Foreskin fibroblast (primary cell): ENCODE measurements at places on chromosomes 3 and 15.

DNA sequence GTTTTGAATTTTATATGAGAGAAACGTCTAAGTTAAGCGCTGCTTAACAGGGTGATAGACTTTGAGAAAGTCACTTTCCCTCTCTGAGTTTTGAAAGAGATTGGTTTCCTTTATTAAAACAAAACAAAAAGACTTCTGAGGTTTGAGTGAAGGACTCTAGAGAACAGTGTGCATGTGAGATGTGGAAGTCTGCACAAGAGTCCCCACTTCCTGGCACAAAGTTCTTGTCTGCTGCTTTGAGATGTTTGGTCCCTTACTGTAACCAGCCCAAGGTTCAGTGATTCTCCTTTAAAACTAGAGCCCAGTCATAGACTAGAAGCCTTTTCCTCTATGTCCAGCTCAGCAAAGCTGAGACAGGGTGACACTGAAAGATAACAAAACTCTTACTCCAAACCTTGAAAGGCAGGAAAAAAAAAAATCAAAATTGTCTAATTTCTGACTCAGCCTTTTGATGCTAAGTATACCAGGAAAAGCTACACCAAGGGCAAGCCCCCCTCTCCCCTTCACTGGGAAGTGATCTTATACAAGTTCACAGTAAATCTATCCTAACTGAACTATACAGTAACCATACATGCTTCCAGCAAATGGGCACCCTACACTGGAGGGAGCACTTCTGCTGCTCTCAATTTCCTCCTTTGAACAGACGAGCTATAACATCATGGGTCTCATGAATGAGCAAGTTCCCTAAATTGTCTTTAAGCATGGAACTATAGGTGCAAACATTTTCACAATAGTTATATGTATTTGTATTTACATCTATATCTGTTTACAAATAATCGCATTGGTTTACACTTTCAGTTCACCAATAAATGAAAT is 2.3 kb downstream of the POPDC2 start:
- DNase-seq, result no peak

GRCh38 chr3:103968131-103968530 is 1398.6 kb upstream of the ALCAM start:
- DNase-seq, result no peak

DNA sequence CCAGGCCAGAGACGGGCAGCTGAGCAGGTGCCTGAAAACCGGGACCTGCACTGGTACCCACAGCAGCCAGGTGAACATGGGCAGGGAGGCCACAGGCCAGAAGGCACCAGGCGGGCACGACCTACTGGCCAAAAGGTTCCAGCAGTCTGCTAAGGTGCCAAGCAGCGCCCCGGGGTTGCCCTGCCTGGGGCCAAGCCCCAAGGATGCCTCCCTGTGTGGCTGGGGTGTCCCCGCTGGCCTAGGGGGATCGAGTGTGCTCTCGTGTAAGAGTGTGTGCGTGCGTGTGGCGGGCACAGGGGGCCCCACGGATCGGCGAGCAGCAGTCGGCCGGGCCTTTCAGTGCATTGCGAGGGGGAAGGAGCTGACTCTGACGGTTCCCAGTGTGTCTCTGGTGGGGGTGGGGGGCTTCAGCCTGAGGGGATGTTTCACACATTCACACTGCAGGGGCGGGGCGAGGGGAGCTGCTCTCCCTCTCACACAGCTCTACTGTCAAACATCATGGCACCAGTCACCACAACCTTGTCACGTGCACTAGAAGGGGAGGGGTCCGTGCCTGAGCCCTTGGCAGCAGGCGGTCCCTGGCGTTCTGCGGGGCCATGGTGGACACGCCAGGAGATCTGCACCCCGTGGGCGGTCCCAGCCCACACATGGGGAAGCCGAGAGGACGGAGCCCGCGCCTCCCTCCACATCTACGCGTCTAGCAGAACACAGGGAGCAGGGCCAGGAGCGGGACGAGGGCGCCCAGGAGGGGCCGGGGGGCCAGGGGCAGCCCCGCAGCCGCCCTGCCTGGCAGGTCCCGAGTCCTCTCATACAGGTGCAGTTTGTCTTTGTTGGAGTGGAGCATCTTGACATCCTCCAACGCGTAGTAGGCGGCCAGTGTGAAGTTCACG is 44.5 kb downstream of the RGMA start:
- no peak for DNase-seq

DNA sequence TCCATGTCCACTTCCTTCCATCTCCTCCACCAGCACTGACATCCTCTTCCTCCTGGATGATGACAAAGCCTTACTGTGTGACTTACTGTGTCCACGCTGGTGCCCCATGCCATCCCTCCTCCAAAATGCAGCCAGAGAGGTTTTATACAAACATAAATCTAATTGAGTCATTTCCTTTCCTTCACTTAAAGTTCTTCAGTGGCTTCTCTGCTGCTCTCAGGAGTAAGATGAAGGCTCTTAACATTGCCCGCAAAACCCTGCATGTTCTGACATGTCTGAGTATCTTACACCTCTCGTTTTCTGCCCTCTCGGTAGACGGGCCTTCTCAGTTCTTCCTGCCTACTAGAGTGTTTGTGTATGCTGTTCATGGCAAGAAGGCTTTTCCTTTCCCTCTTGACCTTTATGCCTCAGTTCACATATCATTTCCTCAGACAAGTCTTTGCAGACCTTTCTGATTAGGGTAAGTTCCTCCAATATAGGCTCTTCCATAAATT is 175.5 kb downstream of the CFAP20DC start:
- DNase-seq, result peak; percentile 33

DNA sequence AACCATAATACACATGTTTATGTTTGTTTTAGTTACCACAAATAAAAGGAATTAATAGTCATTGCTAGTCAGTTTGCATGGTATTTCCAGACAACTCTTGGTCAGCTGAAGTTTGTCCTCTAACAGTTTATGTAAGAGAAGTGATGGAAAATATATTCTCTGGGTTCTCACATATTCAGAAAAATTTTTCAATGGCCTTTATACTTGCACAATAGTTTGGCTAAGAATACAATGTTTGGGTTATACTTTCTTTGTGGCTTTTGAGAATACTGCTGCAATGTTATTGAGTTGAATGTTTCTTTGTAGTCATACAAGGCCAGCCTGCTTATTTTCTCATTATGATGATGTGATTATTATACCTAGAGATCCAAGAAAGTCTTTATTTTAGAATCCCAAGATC is 133.9 kb downstream of the RAP2B start:
- DNase-seq, result no peak

DNA sequence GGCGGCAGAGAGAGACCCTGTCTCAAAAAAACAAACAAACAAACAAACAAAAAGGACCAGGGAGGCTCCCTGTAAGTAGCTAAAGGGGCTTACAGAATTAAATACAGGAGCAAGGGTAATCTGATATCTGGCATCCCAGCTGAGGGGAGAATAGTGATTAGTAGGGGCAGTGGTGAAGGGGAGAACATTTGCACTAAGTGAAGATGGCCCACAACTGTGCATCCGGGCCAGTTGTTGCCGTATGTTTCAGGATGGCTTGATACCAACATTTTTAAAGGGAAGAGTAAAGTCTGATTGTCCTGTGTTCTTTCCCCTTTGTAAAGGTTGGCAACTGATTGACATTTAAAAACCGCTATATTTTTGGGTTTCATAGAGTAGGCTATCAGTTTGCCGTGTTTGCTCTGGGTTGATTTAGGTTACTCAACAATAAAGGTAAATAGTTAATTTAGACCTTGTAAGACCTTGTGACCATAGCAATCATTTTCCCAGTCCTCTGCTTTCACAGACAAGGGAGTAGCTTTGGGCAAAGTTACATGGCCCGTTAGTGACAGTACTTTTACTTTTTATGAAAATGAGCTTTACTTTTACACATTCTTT is 167.8 kb downstream of the PTPRG start:
- no peak for DNase-seq

GRCh38 chr15:91225741-91226140 is 125.7 kb downstream of the SV2B start:
- DNase-seq, result no peak

DNA sequence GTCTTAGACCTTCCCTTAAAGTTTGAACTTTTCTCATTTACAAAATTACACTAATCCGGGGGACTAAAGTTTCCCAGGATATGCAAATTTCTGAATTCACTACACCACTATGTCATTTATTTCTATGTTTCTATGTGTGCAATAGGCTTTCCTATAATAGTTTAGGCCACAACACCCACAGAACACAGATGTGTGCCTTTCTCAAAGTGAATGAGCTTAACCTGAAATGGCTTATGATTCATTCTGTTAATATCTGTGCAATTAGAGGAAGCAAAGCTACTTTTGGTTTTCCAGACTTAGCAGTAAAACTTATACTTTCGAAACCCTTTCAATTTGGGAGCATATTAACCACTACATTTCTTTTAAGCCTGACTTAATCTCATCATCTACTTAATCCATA is 748.1 kb downstream of the GBE1 start:
- DNase-seq, result no peak

DNA sequence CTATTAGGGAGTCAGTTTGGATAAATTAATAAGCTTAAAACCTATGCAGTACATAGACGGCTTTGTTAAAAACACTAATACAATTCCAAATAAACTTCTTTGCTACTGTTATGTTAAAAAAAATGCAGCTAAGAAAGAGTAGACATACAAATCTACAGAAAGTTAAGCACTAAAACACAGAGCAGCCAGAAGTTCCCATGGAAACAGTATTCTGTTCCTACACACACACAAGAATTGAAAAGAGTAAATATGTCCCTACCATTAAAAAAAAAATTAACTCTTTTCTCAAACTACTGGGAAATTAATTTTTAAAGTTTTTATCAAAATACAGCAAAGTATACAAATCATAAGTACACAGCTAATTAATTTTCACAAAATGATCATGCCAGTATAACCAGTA is 71.6 kb downstream of the CLASP2 start:
- no peak for DNase-seq

DNA sequence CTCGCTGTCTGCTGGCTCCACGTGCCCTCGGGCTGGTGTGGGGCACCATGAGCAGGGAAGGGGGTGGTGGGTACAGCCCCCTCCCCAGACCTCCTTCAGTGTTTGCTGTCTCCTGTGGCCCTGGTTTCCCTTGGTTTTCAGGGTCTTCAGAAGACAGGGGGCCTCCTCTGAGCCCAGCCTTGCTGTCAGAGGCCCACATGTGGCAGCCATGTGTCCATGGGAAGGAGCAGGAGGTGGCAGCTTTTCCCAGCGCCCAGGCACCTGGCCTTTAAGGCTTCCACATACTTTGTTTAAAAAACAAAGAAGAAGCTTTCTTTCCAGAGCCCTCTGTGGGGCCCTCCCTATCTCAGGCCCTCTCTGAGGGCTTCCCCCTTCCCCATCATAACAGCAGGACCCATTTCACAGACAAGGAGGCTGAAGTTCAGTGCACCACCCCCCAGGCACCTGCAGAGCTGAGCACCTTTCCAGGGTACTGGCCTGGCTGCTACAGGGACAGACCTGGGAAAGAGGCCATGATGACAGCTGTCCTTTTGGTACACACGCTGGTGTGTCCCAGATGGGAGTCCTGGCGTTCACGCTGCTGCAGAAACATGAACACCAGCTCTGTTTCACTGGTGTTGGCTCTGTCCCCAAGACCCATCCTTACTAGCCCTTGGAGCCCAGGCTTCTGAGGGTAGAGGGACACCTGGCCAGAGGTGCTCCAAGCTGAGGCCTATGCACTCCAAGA is 73.7 kb downstream of the DNAJB8 start:
- no peak for DNase-seq

GRCh38 chr3:198064420-198064819 is 104.4 kb downstream of the LMLN start:
- no peak for DNase-seq

DNA sequence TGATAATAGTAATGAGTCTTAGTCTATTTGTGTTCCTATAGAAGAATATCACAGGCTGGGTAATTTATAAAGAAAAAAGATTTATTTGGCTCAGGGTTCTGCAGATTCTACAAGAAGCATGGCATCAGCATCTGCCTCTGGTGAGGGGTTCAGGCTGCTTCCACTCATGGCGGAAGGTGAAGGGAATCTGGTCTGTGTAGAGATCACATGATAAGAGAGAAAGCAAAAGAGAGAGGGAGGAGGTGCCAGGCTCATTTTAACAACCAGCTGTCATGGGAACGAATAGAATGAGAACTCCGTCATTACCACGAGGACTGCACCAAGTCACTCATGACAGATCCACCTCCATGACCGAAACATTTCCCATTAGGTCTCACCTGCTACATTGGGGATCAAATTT is 664.0 kb upstream of the SGO1 start:
- no peak for DNase-seq

- DNase-seq, result no peak
These were observed 1.2 kb upstream of the LRRC34 start for GRCh38 chr3:169813757-169814517.

GRCh38 chr3:115077501-115078250 is 69.4 kb downstream of the ZBTB20 start:
- DNase-seq, result no peak

DNA sequence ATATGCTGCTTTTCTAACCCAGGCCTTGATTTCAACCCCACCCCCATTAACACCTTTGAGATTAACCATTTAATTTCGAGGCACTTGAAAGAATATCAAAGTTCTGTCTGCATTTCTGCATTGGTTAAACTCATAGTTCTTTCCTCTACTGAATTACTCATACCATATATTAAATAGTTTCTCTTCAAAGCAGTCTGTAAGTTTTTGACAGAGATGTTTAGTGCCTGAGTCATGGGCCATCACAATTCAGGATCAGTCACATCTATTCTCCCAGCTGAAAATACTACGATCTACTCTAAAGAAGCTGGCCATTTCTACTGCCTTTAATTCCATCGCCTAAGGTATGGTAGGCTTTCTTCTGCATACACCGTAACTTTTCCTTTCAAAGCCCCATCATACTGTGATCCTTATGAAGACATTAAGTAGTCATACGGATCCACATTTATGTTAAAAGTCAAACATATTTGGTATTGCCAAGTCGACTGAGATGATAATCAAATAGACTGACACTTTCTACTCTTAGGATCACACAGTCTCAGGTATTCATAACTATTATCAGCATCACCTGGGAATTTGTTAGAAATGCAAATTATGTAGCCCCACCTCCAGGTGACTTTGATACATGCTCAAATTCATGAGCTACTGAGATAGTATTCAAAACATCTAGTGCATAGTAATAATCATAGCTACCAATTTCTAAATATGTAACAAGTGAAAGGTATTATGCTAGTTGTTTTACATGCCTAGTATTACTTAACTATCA is 489.4 kb upstream of the IL12A start:
- DNase-seq, result no peak

- DNase-seq, result no peak
These were observed 43.7 kb upstream of the GNB5 start for GRCh38 chr15:52234596-52235541.
